Kidney capillary endothelial cell (primary cell): ENCODE measurements at places on chromosomes 11 and 22.

GRCh38 chr22:23033116-23033905 is 37.0 kb upstream of the GNAZ start:
- no peak for DNase-seq

DNA sequence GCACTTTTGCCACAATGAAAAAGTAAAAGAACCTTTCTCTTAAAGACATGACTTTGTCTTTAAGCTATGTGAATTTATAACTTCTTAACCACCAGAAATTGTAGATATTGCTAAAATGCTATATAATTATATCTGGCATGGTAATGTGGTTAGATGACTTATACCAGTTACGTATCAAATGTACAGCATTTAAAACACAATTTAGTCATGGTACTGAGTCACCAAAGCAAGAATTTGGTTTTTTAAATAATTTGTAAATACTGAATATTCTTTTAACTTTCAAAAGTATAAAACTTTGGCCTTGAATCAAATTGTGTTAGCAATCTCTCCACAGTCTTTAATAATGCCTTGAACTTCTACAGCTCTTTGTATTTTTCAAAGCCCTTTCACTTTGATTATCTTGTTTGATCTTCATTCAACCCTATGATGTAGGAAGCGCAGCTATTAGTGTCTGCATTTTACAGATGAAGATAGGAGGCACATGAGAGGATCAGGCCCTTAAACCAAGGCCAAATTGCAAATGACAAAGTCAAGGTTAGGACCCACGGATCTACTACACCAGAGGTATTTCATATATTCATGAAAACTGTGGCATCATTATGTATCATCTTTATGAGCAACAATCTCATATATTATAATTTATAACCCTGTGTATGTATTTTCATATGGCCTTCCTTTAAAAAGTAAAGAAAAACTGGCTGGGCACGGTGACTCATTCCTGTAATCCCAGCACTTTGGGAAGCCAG is 4.4 kb upstream of the SYTL2 start:
- no peak for DNase-seq

DNA sequence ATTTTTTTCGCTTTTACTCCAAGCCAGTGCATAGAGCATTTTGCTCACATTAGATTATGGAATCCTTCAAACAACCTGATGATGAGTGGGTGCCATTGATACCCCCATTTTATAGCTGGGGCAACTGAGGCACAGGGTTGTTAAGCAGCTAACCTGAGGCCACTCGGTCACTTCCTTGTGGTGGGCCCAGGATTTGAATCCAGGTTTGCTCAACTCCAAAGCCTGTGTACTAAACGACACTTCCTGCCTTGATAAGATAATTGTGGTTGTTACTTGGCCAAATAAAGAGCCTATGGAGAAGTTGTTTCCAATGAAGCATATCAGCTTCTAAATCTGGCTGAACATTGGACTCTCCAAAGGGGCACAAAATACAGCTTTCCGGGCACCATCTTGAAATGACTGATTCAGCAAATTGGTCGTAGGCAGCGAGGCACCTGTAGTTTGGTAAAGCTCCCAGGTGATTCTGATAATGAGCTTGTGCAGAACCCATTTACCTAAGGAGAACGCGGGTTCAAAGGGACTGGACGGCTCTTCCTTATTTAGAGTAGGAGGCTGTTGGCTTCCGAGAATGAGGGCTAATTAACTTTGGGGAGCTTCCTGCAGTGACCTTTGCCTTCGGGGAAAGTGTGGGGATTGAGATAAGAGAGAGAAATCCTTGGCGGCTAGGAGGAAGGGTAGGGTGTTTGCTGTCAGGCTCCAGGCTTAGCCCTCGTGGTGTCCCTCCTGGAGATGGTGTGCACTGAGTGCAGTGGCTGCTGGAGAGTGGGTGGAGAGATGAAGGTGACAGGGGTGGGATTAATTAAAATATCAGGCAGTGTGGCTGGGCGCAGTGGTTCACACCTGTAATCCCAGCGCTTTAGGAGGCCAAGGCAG is 17.5 kb upstream of the EHF start:
- DNase-seq: no peak

- no peak for DNase-seq
These were observed 545.0 kb downstream of the ETS1 start for GRCh38 chr11:128042290-128042751.

GRCh38 chr11:34234086-34234740 is 123.6 kb downstream of the ABTB2 start:
- peak; percentile 69 for DNase-seq

DNA sequence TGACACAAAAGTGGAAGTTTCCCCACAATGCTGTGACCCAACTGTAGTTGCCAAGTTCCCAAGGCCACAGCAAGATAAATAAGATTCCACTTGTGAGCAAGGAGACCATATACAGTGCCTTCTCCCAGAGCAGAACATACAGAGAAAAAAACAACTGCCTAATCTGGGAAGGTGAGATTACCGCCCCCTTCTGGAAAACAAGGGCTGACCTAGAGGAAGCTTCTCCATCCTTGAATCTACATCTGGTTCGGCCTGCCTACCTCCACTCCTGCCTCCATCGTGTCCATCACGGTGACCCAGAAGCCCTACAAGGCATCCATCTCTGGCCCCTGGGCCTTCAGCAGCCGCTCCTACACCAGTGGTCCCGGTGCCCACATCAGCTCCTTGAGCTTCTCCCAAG is 6.1 kb upstream of the RNASEH2C start:
- no peak for DNase-seq

GRCh38 chr11:109192864-109193263 is 229.1 kb upstream of the C11orf87 start:
- DNase-seq: no peak

DNA sequence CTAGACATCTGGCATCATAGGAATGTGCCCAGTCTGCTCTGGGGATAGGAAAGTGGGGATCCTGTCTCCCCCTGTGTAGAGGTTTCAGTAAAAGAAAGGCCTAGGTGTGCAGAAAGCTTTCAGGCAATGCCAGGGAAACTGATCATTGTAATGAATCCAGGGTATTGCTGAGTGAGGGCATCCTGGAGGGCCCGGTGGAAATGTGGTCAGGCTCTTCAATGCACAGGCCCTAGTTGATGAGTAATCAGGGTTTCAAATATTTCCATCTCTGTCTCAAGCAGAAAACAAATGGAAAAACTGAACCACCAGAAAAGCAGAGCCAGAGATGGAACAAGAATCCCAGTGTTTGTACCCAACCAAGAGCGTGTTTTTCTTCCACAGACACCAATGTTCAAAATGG is 2.0 kb downstream of the CD3E start:
- no peak for DNase-seq

DNA sequence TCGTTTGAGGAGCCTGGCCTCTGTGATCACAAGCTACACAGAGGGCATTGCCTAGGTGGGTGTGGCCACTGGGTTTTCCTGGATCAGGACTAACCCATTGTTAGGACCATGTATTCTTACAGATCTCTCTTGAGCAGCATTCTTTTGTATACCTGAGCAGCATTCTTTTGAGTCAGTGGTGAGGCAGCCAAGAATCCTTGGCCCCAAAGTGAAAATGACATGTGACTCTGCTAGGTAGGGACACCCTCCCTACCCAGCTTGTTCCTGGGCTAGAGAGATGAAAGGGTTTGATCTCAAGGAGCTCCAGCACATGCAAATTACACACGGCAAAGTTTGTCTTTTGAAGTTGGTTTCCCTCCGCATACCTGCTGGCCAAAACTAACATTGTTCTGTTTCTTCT is 55.0 kb upstream of the HORMAD2 start:
- no peak for DNase-seq

GRCh38 chr11:135075740-135076139 is 663.7 kb upstream of the B3GAT1 start:
- DNase-seq: peak; percentile 36

DNA sequence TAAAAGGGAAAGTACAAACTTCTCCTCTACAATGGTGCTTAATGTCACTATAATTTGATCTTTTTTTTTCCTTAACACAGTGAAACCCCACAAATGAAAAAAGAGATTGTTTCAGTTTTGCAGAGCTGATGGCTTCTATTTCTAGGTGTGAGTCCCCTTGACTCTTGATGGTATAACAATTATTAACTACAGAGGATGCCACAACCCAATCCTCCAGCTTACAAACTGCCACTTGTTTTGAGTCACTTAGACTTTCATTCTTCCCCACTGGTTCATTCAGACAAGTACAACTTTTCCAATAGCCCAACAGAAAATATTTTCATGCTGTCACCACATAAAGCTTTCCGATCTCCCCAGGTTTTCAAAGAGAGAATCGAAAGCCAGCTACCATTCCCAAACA is 812.2 kb downstream of the LRRC4C start:
- no peak for DNase-seq

DNA sequence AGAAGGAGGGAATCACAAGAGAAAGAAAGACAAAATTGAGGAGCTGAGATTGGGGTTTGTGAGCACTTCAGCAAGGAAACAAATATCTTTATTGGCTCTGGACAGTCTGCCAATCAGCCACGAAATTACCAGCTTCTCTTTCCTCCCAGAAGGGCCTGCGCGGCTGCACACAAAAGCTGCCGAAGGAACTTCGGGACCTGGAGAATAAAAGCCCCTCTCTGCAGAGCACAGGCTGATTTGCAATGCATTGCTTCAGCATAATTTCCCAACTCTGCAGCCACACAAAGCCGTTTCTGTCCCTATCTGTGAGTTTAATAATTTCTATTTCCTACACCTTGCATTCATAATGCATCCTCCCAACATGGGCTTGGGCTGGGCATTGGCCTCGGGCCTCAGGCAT is 522.6 kb downstream of the BUD13 start:
- no peak for DNase-seq

DNA sequence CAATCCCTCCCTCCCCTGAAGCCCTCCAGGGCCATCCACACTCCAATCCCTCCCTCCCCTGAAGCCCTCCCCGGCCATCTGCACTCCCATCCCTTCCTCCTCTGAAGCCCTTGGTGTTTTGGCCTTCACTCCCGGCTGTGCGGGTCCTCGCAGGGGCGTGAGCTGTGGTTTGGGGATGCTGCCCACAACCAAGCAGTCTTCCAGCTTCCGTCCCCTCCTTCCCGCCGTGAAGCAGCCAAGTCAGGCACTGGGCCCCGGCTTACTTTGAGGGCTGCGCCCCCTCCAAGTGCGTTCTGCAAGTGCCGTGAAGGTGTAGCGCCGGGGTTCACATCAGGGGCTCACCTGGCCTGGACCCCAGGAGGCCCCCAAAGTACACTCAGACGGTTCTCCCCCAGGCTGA is 335.9 kb downstream of the BRD1 start:
- DNase-seq: no peak

GRCh38 chr11:107856180-107856980 is 2.2 kb downstream of the SLC35F2 start:
- DNase-seq: no peak

DNA sequence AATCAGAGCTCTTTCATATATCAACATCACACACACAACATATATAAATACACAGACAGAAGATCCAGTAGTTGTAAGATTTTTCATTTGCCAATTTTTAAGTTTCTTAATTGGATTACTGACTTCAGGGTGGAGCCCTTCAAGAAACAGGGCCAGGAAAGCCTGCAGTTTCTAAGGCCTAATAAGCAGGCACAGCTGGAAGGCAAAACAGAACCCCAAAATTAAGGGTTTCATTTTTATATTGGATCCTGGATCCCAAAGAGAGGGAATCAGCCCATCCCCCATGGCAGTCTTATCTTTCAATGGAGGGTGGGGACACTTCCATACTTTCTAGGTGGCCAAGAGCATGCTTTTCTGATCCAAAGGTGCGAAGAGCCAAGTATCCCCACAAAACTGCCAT is 4.7 kb upstream of the C1QTNF6 start:
- DNase-seq: no peak

- DNase-seq: no peak
These were observed 5.5 kb downstream of the CHRDL2 start for GRCh38 chr11:74725701-74726100.

DNA sequence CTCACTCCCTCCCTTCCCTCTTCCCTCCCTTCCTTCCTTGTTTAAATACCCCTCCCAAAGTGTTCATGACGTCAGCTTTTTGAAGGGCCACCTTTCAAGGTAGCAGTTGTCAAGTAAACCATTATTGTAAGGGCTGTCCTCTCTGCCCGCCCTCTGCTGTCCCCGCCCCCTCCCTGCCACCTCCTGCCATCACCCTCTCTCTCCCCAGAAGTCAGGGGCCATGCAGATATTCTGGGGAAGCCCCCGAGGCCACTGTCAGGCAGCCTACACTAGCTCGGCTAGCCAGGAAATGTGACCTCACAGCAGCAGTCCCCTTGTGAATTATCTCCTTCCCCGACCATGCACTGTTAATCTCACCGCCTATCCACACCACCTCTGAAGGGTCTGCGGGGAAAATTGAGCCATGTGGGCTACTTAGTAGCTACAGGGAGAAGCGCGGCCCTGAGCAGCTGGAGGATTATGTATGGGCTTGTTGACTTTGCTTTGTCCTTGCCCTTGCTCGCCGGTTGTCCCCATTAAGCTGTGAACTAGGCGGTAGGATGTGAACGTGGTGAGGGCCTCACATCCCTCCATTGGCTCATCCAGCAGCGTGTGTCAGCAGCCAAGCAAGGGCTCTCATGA is 42.1 kb upstream of the ATXN10 start:
- no peak for DNase-seq

- DNase-seq: no peak
These were observed 218.3 kb upstream of the CTSC start for GRCh38 chr11:88555829-88556202.

- DNase-seq: no peak
These were observed 139.0 kb upstream of the GUCY1A2 start for GRCh38 chr11:107157146-107157808.

DNA sequence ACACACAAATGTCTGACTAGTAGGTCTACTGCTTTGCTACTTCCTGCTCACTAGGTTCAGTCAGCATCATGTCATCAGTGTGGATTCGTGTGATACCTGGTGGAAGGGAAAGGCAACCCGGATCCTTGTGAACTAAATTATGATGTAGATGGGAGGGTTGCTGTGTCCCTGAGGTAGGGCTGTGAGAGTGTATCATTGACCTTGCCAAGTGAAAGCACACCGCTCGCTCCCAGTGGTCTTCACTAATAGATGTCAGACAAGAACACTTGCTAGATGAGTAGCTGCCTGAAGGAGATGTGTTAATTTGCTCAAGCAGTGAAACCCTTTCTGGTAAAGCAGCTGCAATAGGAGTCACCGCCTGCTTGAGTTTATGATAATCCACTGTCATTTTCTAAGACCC is 119.4 kb downstream of the WNT7B start:
- DNase-seq: no peak
